ENCODE measurements at places on chromosomes 7 and 10.

DNA sequence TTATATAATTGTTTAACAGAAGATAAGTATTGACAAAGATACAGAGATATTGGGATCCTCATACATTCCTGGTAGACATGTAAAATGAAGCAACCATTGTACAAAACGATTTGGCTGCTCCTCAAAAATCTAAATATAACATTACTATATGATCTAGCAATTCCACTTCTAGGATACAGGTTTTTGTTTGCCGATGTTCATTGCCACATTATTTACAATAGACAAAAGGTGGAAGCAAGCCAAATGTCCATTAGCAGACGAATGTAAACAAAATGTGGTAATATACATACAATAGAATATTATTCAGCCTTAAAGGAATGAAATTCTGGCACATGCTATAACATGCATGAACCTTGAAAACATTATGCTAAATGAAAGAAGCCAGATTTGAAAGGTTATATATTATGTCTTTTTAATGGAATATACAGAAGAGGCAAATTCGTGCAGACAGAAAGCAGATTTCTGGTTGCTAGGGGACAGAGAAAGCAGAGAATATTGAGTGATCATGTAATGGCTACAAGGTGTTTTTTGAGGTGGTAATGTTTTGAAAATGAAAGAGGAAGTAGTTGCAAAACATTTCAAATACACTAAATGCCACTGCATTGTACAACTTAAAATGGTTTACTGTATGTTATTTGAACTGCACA is 44.9 kb downstream of the POLR1F start:
- no peaks in the 10 kb centered on the region for H3K4me1 ChIP-seq
- H3K36me3 ChIP-seq, result no peaks in the 10 kb centered on the region
- H3K27me3 ChIP-seq, result no peaks in the 10 kb centered on the region

GRCh38 chr7:1101563-1102431 is 13.9 kb downstream of the GPER1 start:
- H3K4me1 ChIP-seq, result no peaks in the 10 kb centered on the region
- no peaks in the 10 kb centered on the region for H3K27me3 ChIP-seq
- H3K27ac ChIP-seq, result no peak overlapping the region
- H3K4me3 ChIP-seq, result no peak overlapping the region

DNA sequence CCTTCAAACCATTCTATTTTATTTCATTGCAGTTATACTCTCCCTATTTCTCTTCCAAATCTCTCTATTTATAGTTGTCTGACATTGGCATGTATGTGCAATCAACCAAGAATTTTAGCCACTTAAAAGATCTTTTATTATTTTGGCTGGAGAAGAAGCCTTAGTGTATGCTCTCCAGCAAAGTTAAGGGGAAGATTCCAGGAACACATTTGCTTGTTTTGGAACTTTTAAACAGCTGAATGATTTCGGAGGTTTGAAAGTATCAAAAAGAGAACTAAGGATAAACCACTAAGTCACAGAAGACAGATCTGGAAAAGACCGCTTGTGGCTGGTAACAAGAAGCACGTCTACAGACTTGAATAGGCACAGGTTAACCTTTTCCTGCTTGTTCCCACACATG is 182.2 kb upstream of the FZD1 start:
- H3K27ac ChIP-seq, result no peak overlapping the region
- no peak overlapping the region for H3K4me3 ChIP-seq
- H3K27me3 ChIP-seq, result no peaks in the 10 kb centered on the region
- peaks cover 13% of the 10 kb centered on the region for H3K4me1 ChIP-seq

DNA sequence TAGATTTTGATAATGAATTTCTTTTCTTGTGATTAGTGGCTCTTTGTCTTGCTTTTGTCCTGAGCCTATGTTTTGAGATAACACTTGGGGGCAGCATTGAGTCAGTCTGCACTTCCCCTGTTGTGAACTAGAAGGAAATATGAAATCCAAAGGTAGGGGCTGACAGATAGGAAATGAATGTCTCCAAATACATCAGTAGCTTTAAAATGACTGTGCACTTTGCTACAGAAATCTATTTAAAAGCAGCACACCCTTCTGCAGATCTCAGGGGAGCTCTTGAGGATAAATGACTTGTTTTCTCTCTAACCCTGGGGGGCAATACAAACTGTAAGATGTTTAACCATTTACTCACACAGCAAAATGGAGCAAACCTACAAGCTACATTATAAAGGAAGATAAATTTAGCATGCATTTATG is 176.0 kb upstream of the MYO3A start:
- no peak overlapping the region for H3K4me3 ChIP-seq
- no peak overlapping the region for H3K27ac ChIP-seq
- peak; percentile 43 for DNase-seq
- H3K4me1 ChIP-seq, result no peaks in the 10 kb centered on the region

GRCh38 chr7:96416599-96416998 is 94.7 kb upstream of the SLC25A13 start:
- no peaks in the 10 kb centered on the region for H3K27me3 ChIP-seq
- no peak overlapping the region for H3K4me3 ChIP-seq
- no peaks in the 10 kb centered on the region for H3K36me3 ChIP-seq

- no peak overlapping the region for H3K27ac ChIP-seq
- H3K27me3 ChIP-seq, result no peaks in the 10 kb centered on the region
- no peaks in the 10 kb centered on the region for H3K4me1 ChIP-seq
- no peaks in the 10 kb centered on the region for H3K36me3 ChIP-seq
- DNase-seq, result no peak
- no peak overlapping the region for H3K4me3 ChIP-seq
Measured at GRCh38 chr7:26233902-26234511, 32.5 kb downstream of the CBX3 start.

DNA sequence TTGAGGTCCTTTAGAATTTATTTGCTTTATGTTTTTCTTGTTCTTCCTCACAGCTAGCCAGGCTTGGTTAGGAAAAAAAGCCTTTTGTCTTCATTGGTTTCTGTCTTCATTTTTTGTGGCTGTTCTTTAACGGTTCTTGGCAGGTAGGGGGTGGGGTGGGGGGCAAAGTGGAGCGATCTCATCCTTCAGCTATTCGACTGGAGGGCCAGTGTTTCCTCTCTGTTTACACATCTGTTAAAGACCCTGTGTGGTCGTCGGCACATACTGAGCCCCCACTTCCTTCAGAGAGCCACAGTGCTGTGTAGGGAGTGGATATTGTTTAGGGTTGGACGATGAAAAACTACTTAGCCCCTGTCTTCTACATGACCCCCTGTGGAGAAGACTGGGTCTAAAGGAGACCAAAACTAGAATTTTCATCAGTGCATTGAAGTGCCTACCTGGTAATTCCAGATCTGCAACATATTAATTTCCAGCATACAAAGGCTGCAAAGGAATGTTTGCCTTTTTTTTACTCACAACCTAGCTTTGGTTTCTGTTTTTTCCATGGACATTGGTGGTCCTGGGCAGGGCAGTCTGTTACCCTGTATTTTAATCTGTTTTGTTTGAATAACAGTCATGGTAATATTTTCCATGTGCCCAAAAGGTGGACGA is 29.0 kb downstream of the PRPF18 start:
- H3K36me3 ChIP-seq, result peaks cover 46% of the 10 kb centered on the region
- H3K27ac ChIP-seq, result no peak overlapping the region
- H3K27me3 ChIP-seq, result no peaks in the 10 kb centered on the region
- DNase-seq, result no peak

- H3K4me1 ChIP-seq, result peaks cover 11% of the 10 kb centered on the region
- no peak overlapping the region for H3K27ac ChIP-seq
- no peaks in the 10 kb centered on the region for H3K36me3 ChIP-seq
- no peak overlapping the region for H3K4me3 ChIP-seq
- no peak for DNase-seq
Measured at GRCh38 chr7:117066668-117067067, 113.4 kb downstream of the ST7 start.

- no peak overlapping the region for H3K27ac ChIP-seq
- H3K36me3 ChIP-seq, result no peaks in the 10 kb centered on the region
- H3K4me1 ChIP-seq, result peaks cover 5% of the 10 kb centered on the region
- no peak for DNase-seq
- H3K4me3 ChIP-seq, result no peak overlapping the region
Measured at GRCh38 chr7:35035511-35035961, 1.7 kb downstream of the DPY19L1 start.

DNA sequence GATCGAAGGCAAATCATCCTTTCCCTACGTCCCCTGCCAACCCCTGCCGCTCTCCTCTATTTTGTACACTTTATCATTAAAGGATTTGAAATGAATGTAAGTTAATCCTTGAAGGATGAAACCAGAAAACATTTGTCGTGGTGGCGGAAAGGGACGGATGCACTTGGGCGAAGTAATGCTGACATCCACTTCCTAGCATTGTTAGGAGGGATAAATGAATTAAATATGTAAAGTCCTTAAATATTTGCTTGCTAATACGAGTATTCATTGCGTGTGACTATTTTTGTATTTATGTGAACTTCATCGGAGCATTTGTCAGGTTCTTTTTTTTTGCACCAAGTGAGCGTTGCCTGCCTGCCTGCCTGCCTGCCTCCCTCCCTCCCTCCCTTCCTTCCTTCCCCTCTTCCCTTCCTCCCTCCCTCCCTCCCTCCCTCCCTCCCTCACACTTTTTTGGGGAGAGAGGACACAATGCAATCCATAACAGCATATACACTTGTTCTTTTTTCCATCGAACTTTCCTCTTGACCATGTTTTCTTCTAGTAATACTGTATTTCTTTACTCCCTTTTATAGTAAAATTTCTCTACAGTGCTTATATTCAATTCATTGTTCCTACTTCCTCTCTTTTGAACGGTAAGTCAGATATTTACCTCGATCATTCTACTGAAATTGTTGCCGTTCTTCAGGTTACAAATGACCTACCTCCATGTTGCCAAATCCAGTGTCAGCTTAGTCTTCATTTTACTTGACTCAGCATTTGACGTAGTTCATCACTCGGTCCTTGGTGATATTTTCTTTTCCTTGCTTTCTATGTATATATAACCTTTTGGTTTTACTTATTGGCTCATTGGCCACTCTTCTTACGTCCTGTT is 831 bp downstream of the CCDC7 start:
- no peaks in the 10 kb centered on the region for H3K27me3 ChIP-seq
- H3K27ac ChIP-seq, result peak overlapping the region; percentile 99
- peaks cover 3% of the 10 kb centered on the region for H3K4me1 ChIP-seq
- peak overlapping the region; percentile 94 for H3K4me3 ChIP-seq

DNA sequence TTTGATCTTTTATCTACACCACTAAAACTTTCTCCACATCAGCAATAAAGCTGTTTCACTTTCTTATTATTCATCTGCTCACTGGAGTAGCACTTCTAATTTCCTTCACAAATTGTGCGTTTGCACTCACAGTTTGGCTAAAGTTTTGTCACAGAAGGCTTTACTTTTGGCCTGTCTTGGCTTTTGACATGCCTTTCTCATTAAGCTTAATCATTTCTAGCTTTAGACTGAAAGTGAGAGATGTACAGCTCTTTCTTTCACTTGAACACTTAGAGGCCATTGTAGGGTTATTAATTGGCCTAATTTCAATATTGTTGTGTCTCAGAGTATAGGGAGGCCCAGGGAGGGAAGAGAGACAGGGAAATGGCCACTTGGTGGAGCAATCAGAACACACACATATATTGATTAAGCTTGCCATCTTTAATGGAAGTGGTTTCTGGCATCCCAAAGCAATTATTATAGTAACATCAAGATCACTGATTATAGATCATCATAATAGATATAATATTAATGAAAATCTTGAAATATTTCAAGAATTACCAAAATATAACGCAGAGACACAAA is 512.5 kb downstream of the ETV1 start:
- H3K27me3 ChIP-seq, result no peaks in the 10 kb centered on the region
- DNase-seq, result no peak
- H3K4me1 ChIP-seq, result no peaks in the 10 kb centered on the region
- H3K4me3 ChIP-seq, result no peak overlapping the region
- no peaks in the 10 kb centered on the region for H3K36me3 ChIP-seq

GRCh38 chr10:2881720-2882620 is 185.4 kb upstream of the PFKP start:
- no peak for DNase-seq

DNA sequence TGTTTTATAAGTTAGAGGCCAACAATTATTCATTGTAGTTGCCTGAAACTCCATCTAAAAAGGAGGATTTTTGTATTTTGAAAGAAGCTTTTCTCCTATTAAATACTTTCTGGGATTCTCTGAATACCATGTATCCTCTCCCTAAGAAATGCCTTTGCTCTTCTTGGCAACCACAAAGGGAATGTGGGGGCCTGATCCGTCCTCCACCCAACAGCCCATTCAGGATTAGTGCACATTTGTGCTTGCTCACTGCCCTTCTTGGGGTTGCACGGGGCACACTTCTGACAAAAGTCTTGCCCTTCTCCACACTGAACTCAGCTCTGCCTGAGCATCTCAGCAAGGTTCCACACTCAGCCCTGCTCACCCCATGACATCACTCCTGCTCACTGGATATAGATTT is 194.2 kb downstream of the SLC25A13 start:
- H3K27me3 ChIP-seq, result no peaks in the 10 kb centered on the region
- no peak overlapping the region for H3K4me3 ChIP-seq
- no peak overlapping the region for H3K27ac ChIP-seq
- no peaks in the 10 kb centered on the region for H3K36me3 ChIP-seq
- no peaks in the 10 kb centered on the region for H3K4me1 ChIP-seq

DNA sequence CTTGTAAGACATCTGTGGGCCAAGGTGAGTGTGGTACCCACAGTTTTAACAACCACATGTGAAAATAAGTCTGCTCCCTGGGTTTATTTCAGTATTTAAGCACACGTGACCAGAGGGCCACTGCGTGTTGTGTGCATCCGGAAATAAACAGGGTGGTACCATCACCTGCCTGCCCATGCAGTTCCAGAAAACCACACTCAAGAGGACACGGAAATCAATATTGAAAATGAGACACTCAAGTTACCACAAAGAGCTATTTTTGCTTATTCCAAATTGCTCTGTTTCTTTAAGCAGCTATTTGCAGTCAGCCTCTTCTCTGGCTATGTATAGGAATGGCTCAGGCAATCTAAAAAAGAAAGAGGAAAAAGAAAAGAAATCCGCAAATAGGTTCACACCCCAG is 71.8 kb upstream of the LOXL4 start:
- H3K27ac ChIP-seq, result no peak overlapping the region
- H3K4me1 ChIP-seq, result no peaks in the 10 kb centered on the region
- no peak overlapping the region for H3K4me3 ChIP-seq
- no peaks in the 10 kb centered on the region for H3K36me3 ChIP-seq
- H3K27me3 ChIP-seq, result no peaks in the 10 kb centered on the region
- no peak for DNase-seq

- no peaks in the 10 kb centered on the region for H3K36me3 ChIP-seq
- no peak overlapping the region for H3K4me3 ChIP-seq
- H3K27ac ChIP-seq, result no peak overlapping the region
- H3K27me3 ChIP-seq, result no peaks in the 10 kb centered on the region
Measured at GRCh38 chr7:147771344-147771743, 819.2 kb upstream of the C7orf33 start.

- no peaks in the 10 kb centered on the region for H3K36me3 ChIP-seq
- no peak overlapping the region for H3K27ac ChIP-seq
- H3K27me3 ChIP-seq, result no peaks in the 10 kb centered on the region
- DNase-seq, result no peak
- H3K4me3 ChIP-seq, result no peak overlapping the region
- no peaks in the 10 kb centered on the region for H3K4me1 ChIP-seq
Measured at GRCh38 chr10:4708123-4708759, 117.8 kb upstream of the AKR1E2 start.

All from thymus (tissue), 14 donors.